ENCODE measurements at places on chromosomes 6 and 20.
A peak's percentile ranks its signal among the peaks of the same experiment; 100 is the strongest.

DNA sequence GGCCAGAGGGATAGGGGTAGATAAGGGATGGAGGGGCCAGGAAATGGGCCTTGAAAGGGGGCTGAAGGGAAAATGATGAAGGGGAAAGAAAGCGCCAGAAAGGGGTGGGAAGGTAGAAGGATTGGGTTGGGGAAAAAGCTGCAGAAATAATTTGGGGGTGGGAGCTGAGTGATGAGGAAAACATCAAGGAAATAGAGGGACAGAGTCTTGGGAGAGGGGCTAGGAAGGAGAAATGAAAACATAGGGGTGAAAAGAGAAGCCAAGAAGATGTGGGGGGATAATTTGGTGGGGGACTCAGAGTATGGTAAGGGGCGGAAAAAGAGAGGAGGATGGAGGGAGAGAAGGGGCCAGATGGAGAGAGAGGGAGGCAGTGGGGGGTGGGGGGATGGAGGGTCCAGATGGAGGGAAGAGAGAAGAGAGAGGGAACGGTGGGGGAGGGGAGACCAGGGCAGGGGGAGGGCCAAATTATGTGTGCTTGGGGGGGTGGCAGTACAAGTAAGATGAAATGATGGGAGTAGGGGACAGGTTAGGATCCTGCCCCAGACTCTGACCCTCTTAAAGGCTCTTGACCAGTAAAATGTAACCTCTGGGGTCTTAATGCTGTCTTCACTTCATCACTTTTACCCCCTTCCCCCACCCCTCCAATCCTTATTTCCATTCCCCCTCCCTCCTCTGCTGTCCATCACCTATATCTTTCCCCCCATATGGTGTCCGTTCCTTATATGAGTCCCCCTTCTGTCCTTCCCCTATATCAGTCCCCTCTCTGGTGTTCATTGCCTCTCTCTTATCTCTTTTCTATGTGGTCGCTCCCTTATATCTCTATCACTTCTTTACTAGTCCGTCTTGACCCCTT lies 852 bp downstream of the SYNGAP1 start:
- DNase-seq, result no peak

DNA sequence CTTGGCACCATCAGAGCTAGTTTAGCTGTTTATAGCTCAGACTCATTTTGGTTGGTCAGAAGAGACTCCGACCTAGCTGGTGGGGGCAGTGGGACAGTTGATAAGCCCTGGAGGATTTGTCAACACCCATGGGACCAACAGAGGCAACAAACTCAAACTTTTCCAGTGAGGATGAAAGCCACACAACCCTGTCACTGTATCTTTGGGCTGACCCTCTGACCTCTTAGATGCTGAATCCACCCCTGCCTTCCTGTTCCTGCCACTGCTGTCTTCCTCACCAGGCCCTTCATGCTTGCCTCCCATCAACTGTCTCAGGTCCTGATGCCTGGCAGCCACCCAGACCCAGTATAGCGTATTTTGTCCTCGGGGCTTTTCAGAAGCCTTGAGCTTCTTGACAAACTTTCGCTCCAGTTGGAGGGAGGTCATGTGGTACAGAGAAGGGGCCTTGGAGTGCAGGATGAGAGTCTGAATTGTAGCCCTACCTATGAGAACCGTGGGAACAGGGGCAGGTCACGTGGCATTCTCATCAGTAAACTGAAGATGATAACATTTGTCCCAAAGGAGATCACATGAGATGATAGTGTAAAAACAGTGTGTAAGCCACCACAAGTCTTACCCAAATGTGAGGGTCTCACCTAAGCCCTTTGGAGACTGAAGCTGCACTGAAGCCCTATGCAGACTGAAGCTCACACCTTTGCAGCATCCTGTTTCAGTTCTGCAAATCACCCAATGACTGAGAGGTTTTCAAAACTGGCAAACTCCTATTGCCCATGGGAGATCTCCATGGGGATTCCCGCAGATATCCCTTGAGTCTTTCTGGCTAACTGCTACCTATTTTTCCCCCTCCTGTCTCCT lies 72.0 kb upstream of the F13A1 start:
- no peak for DNase-seq

GRCh38 chr6:130020073-130020906 lies 1.9 kb downstream of the L3MBTL3 start:
- DNase-seq, result peak; percentile 15

DNA sequence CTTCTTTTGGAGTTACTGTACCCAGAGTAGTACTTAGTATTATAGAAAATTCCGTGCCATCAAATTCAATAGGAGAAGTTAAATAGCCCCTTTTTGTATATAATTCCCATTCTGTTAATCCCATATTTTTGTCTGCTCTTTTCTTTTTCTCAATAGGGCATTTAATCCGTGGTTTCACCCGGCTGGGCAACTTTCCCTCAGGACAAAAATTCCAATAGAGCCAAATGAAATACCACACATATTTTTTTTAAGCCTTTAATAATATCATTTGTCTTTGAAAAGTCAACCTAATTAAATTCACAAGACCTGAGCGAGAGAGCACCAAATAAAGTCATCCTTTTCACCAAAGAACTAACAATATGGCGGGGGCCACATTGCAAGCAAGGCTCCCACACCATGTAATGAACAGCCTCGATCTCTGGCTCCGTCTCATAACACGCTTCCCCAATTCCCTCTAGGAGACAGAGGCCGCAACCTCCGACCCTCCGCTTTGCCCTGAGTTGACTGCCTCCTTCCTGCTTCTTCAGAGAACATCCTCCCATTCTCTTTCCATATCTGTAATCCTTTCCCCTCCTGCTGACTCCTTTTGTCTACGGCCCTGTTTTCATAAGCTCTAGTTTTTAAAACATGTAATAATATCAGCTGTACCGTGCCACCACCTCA lies 13.6 kb downstream of the NHSL1 start:
- no peak for DNase-seq

DNA sequence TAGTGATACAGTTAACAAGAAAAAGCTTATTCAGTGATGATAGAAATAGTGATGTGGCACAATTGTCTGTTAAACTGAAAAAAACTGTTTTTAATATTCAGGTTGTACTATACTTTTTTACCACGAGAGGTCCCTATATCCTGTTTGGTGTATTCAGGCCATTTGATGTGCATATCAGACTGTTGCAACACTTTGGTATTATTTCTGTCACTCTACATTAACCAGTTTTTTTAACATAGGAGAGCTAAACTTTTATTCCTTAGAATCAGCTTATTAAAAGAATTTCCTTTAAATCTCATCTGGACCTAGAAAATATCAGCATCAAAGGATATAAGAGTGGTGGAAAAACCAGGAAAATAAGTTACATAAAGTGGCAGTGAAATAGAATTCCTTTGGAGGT lies 36.8 kb downstream of the TSPYL4 start:
- no peak for DNase-seq

DNA sequence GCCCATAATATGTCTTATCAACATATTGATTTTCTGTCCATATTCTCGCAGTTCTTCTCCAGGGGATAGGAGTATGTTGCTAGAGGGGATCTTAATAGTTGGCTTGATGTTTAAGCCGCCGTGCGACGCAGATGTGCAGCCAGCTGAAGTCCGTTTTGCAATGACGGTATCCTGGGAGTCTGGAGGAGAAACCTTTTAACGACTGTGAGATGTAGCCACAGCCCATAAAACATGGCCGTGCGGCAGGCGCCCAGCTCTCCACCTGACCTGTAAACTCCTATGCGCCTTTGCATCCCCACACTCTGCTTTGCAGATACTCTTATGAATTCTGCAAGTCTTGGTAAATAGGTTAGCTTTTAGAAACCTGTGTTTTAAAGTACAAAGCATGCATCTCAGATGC lies 36.9 kb downstream of the BMP6 start:
- no peak for DNase-seq

- DNase-seq, result no peak
Observed at GRCh38 chr6:1387876-1388629, 1.3 kb upstream of the FOXF2 start.

All from stimulated activated CD4-positive, alpha-beta T cell treated with anti-CD3 and anti-CD28 coated beads, Interleukin-12 subunit alpha, Interleukin-12 subunit beta, amount 100 ng/mL, for 24 hours (primary cell).